SK-N-DZ (cell line): ENCODE measurements at places on chromosomes 2 and 18.

DNA sequence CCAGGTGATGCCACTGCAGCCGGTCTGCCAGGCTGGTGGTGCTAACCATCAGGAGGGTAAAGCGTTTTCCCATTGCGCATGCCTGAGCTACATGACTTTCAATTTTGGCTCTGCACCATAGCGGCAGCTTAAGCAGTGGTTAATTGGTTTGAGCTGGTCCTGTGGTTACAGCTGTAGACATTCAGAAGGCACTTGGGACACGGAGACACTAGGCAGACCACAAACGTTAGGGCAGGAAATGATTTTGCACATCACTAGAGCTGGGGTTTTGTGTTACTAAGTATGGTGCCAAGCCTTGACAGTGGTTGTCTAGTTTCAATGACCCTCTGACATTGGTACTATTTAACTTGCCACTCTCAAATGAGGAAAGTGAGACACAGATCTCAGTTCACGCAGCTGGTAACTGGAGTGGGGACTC is 28.9 kb upstream of the CNOT11 start:
- DNase-seq, result no peak

DNA sequence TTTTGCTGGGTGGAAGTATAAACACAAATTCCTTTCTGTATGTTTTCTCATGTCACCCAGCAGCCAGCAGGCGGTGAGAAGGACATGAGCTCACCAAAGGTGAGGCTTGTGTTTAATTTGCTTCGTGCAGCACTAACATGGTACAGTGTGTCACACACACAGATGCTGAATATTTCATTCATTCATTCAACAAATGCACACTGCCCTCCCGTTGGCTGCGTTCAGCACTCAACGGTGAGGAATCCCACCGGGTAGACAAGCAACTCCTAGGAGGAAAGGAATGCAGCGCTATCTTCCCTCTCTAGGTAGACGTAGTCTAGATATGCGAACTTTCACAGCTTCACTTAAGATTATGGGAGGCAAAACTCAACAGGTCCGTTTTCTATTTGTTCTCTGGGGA is 85.1 kb downstream of the LONRF2 start:
- DNase-seq, result no peak

- DNase-seq, result no peak
Observed at GRCh38 chr2:5885451-5886173, 193.4 kb downstream of the SOX11 start.

- no peak for DNase-seq
Observed at GRCh38 chr18:56235481-56236013, 402.8 kb downstream of the TXNL1 start.

DNA sequence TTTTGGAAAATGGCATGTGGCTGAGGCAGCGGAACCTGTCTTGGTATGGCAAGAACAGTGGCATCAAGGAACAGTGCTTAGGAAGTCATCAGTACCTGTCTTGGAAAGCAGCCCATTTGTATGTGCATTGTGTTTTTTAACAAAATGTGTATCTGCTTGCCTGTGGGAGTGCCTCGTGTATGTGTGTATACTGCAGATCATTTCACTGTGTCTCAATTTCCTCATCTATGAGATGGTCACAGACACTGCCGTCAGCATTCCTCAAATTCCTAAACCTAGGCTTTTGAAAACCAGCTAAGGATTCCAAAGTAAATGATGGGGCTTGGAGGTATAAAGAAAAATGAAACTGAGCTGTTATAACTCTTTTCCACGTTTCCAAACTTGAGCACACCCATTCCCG is 441.3 kb downstream of the RND3 start:
- DNase-seq, result no peak

DNA sequence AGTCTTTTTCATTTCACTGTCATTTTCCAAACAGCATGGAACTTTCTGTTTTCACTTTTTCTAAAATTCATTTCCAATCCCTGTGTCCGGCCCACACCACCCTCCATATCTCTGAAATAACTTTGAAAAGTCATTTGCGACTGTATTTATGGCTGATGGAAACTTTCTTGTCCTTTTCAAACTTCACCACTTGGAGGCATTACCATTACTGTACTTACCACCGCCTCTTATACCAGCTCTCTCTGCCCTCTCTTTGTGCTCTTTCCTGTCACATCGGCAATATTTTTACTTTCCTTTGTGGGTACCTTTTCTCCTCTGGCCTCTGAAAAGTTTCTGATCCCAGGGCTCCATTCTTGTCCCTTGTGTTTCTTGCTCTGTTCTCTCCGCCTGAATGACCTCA is 39.5 kb upstream of the IL1RL1 start:
- no peak for DNase-seq
